ENCODE measurements at places on chromosomes 6 and 20.

- DNase-seq, result peak; percentile 10
Observed at GRCh38 chr20:54257071-54257816, 49.4 kb downstream of the PFDN4 start.

DNA sequence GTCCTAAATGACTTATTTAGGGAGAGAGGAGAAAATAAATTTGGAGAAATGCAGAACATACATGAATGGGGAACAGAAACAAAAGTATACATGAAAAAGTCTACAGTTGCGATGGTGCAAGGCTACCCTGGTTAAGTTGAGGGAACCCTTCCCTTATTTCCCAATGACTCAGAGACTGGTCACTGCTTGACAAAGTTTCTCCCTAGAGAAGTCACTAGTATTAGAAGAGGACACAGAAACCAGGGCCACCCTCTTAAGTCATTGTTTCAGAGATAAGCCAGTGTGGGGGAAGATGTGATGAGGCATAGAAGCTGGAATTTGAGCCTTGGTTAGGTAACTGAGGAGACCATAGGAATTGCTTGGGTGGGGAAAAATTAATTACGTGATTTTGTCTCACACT lies 24.4 kb upstream of the EDN1 start:
- no peak for DNase-seq

GRCh38 chr6:26200918-26201721 lies 113.9 kb downstream of the HFE start:
- no peak for DNase-seq

GRCh38 chr6:51429017-51429712 lies 610.5 kb downstream of the TFAP2B start:
- no peak for DNase-seq

- no peak for DNase-seq
Observed at GRCh38 chr6:7992002-7992815, 72.0 kb downstream of the BLOC1S5 start.

Data from H1 (cell line).